ENCODE measurements at places on chromosomes 7 and 10.

- DNase-seq = no peak
These were observed 164.9 kb downstream of the DGKI start for GRCh38 chr7:137681657-137682562.

DNA sequence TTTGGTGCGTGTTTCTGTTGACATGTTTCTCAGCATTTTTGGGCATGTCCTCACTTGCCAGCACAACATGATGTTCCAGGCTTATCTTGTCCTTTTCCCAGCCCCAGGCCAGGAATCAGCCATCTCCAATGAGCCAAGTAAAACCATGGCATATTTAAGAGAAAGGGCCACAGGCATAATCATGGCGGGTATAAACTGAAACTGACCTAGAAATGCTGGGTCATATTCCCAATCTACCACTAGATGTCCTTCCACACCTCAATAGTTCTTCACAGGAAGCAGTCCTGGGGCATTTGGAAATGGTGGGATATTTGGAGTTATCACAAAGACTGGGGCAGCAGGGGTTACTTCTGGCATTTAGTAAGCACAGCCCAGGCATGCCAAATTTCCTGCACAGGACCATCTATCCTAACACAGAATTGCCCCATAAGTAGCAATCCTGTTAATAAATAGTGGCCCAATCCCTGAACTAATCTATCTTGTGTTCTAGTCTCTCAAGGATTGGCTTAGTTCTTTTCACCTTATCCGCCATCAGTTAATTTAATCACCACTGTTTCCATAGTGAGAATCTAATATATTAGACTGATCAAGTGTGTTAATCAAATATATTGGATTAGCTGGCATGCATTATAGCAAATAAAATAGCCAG lies 101.6 kb downstream of the NPSR1 start:
- peak; percentile 17 for DNase-seq

GRCh38 chr7:142469696-142470543 lies 212.1 kb upstream of the PRSS58 start:
- no peak for DNase-seq

- DNase-seq = no peak
These were observed 37.7 kb downstream of the COA1 start for GRCh38 chr7:43691611-43692010.

DNA sequence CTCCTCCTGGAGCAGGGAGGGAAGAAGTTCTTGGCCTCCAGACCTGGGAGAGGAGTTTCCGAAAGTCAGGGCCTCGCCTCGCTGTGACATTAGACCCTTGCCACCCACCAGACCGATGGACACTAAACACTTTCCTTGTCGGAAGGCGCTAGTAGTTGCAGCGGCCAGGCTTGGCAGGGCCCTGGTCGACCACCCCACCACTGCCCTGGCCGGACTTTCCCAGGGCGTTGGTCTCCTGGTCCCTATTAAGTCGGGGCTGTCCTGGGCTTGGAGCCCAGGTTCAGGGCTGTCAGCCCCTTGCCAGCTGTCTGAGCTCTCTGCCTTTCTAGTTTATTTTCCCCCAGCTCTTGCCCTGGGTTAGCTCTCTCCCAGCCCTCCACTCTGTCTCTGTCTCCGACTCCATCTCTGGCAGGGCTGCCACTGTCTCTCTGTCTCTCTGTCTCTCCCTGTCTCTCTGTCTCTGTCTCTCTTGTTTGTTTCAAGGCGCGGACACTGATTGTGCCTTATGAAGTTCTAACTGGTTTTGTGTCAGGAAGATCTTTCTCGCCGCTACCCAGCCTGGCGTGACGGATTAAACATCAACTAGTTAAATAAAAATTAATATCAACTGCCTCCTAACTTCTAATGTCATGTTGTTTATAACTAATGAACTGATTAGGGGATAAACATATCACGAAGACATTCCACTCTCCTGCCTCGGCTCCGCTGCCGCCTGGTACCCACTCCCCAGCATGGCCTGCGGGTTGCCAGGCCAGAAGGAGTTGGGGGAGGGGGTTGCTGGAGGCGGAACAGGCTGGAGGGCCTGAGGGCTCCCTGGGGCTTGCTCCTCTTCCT lies 13.8 kb upstream of the PAX2 start:
- DNase-seq = no peak

DNA sequence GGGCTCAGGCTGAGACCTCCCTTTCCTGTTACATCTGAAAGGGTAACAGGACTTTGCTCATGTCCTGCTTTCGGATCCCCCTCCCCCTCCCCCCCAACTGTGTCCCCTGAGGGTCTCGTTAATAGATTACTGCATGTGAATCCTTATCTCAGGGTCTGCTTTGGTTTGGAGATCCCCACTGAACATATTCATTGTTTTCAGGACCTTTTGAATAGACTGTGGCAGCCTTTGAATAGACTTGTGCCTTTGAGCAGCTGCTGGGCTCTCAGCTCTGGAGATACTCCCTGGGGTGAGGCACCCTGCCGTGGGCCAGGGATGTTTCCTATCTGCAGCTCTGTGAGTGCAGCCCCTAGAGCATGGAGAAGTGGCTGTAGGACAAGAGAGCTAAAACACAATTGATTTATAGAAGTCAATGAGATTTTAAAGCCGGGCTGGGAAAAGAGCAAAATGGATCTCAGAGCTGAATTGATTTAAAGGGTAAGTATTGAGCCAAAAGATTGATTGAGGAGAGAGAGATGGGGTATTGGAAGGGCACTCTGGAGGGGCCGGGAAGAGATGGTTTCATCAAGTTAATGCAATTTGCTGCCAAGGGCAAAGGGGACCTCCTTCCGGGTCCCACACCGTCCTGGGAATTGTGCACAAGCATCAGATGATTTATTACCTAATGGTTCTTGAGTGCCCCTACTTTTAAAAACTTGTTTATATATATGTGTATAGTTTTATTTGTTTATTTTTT lies 9.9 kb downstream of the ARHGAP22 start:
- DNase-seq = no peak
